Activated T-cell treated with anti-CD3 and anti-CD28 coated beads, Interleukin-2, amount 50 U/mL, for 72 hours (primary cell): ENCODE measurements at places on chromosomes 4 and X. TPM values are rescaled to one million over a fixed set of nuclear protein-coding genes. Genes with fewer than 3 reads are reported as not detected.
A peak's percentile ranks its signal among the peaks of the same experiment; 100 is the strongest.

GRCh38 chr4:83114576-83114975 lies at the start of gene PLAC8:
TSS of gene PLAC8 (minus strand) at chr4:83114729. CDS start at chr4:83107921, 6,808 bp downstream.
- DNase-seq, result peak; percentile 28

DNA sequence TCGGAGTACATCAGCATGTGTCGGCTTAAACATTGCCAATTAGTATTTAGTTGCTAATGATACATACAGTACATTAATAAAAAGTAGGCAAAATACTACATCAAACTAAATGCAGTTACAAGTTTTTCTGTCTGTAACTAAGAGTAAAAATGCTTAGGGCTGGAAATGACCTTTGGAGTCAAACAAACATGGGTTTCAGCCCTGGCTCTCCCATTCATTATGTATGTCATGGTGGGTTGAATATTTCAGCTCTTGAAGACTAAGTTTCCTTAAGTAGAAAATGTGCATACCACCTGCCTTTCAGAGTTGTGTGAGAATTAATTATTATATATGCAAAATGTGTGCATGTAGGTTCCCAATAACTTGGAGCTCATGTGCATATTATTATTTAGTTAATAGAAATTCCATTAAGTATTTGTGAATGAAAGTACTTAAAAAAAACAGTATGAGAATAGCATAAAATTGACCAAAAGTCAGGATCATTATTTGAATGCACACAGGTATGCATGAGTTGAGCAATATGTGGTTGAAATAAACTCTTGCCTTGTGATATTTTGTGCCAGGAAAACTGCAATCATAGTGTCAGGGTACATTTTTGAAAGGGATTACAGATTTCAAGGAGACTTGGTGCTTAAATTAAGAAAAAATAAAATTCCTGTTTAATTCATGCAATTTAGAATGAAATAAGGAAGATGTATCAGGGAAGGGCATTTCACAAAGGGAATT lies 2048.7 kb downstream of the PCDH7 start:
- DNase-seq, result no peak

DNA sequence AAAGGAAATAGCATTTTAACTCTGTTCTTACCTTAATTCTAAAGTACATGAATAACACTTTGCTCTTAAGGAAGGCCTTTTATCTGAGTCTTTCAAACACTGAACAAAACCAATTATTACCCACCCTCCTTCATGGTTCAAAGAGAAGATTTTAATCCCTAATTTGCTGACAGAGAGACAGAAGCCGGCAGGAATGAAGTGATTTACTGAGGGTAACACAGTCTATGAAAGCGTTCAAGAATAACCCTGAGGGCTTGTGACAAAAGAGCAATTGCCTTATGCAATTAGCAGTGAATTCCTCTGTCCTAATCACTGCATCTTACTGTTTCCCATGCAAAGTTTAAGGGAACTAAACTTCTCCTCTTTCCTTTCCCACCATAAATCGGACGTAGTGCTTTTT lies 144.1 kb downstream of the PACRGL start:
- no peak for DNase-seq

- DNase-seq, result peak; percentile 25
Observed at GRCh38 chr4:6134612-6135220, 65.6 kb downstream of the JAKMIP1 start.

GRCh38 chr4:40056716-40057585 lies at the start of gene N4BP2:
TSS of gene N4BP2 (plus strand) at chr4:40056850. CDS start at chr4:40097341, 40,491 bp downstream.
- DNase-seq, result peak; percentile 82

DNA sequence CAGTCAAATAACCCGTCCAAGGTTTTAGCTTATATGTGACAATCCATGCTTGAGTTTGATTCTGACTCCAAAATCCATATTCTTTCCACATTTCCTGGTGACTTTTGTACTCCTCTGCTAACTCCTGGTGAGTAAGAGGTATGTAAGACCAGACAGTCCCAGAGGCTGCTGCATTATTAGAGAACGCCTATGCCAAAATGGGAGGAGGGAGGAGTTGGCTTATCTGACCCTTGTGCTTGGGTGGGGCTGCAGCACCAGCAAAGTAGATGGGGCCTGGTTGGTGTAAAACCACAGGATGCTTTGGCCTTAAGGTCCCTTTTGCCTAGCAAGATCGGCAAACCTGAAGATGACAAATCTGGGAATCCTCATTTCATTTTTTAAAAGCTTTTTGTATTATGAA lies 9.1 kb upstream of the RNF212 start:
- DNase-seq, result no peak

- no peak for DNase-seq
Observed at GRCh38 chr4:1516881-1517480, 110.7 kb upstream of the NKX1-1 start.

- no peak for DNase-seq
Observed at GRCh38 chr4:5399790-5400421, 308.5 kb downstream of the EVC2 start.

DNA sequence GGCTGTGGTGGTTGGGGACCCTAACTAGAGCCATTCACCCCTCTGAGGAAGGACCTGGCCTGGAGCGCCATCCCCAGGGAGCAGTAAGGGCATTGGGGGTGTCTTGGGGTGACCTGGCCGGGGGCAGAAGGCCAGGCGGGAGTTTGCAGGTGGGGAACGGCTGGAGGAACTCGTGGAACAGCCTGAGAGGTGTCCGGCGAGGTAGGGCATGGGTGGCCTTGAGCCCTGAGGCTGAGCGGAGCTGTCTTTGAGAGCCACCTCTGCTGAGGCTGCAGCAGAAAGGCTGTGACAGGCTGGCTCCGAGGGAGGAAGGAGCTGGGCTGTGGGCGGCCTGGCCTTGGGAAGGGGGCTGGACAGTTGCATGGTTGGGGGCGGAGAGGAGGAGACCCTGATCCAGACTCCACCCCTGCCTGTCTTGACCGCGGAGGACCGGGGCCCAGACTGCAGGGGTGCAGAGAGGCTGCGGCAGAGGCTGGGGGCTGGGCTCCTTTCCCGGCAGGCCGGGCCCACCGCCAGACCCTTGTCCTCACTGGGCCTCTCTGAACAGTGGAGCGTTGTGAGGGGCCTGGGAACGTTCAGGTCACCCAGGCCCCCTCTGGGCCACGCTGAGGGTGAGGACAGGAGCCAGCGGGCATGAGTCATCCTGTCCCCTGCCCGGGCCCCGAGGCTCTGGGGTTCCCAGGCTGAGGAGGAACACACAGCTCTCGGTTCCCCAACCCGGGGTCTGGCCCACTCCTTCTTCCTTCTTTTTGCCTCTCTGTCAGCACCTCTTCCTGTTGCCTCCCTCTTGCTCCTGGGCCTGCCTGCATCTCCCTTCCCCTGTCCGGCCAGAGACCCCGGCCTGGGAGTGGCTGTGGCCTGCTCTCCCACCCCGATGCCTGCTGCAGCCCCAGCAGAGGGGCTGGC lies 8.1 kb downstream of the SH3BP2 start:
- DNase-seq, result peak; percentile 53

GRCh38 chr4:67366311-67366861 lies 178.9 kb downstream of the CENPC start:
- no peak for DNase-seq

GRCh38 chr4:184514121-184514988 lies 40.0 kb upstream of the IRF2 start:
- peak; percentile 81 for DNase-seq

DNA sequence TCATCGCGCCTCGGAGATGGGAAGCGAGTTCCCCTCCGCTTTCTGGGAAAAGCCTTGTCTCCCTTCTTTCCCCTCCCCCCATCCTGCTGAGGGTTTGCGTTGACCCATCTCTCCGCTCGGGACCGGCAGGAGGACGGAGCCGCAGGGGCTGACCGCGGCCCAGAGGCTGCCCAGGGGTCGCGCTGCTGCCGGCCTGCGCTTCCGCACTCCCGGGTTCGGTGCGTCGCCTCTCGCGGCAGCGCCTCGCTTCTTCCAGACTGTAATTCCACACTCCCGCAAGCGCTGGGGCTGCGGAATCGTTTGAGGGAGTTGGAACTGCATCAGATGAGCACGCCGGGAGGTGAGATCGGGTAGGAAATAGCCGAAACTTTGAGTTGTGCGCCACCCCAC lies 88.3 kb downstream of the BCOR start:
- no peak for DNase-seq

DNA sequence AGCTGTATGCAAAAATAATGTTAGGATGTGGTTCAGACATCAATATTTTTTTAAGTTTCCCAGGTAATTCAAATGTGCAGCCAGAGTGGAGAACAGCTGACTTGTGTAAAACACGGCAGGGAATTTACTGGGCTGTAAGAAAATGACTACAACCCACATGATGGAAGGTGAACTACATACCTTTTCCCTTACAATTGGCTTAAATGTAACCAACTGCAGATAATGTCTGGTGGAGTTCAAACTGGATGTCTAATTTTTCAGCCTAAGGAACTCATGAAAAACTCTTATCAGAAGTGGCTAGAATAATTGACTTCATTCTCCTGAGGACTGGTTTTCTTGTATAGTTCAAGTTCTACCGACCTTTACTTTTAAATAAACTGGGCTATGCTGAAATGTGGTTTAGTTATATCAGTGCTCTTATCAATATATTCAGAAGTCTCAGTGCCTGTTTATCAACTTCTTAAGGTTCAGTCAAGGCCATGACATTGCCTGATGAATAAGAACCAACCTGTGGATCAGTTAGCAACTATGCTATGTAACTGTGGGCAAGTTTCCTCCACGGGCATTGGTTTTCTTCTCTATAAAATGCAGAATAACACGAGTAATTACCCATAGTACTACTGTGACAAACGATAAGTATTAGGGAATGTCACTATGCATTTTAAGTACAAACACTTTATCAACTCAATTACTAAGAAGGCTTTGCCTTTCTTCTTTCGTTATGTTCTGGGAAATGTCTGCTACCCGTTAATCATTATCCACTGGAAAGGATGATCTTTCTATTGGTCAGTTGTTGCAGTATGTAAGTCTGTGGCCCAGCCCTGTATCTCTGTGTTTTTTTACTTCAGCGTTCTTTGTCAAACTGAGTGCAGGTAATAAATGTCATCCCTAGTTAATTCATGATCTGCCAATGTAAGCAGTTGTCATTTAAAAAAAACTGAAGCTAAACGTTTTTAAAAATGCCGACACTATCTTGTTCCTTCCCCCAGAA lies 181.6 kb downstream of the PCDH7 start:
- DNase-seq, result no peak

- no peak for DNase-seq
Observed at GRCh38 chr4:5553801-5554200, 154.6 kb downstream of the EVC2 start.

DNA sequence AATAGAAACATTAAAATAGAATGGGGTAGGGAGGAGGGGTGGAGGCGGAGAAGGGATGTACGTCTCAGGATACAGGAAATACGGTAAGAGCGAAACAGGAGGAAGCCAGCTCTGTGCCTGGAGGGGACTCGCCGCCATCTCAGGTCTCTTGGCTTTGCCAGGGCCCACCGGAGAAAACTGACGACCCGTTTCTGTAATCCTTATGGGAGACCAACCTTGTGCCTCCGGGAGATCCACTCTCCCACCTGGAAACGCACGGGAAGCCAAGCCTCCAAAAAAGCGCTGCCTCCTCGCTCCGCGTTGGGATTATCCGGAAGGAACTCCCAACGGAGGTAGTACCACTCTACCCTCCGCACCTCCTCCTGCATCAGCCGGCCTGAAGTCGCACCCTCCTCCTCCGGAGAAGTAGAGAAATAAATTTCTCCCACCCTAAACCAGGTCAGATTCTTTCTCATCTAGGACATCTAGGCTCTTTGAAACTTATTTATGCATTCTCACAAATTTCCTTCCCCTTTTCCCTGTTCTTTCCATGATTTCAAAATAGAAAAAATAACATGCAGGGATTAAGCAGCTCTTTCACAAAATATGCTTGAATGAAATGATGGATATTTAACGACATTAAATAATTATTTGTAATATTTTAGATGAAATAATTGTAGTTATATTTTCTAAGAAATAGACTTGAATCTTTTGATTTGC lies at the start of gene NBDY:
Gene NBDY, plus strand, starts transcription at position 92 of the 699 bp plus-strand sequence. Its CDS starts 111 bp downstream, at position 203.
- peak; percentile 39 for DNase-seq

DNA sequence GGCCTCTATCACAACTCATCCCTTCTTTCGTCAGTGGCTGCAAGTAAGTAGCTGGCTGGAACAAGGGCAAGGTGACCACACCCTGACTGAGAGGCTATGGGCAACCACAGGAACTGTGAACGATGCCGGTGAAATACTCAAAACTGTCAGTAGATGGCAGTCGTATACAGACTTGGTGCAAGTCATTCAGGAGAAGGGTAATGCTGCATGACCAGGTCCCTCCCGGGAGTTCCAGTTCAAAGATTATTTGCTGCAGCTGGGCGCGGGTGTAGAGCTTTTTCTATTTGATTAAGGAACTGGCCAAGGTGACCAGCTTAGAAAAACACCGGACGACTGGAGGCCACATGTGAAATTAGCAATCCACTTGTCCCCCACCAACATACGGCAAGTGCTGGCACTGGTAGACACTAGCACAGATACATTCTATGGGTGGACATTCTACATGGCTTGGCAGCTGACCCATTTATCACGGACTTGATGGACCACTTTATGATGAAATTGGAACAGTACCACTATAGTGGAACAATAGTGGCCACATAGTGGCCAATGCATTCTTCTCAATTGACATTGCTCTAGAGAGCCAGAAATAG lies 726.6 kb downstream of the TRAM1L1 start:
- DNase-seq, result peak; percentile 12

DNA sequence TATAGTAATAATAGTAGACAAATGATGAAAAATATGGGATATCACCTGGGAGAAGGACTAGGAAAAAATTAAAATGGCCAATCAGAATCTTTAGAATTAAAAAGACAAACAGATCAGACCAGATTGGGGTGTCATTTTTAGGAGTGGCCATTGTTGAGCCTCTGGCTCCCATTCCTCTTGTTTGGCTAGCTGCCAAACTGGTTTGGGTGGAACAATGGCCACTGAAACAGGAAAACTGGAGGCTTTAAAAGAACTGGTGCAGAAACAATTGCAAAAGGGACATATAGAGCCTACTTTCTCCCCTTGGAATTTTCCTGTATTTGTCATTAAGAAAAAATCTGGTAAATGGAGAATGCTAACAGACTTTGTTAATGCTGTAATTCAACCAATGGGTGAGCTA lies 294.8 kb upstream of the DKK2 start:
- DNase-seq, result no peak

- peak; percentile 4 for DNase-seq
Observed at GRCh38 chr4:159047478-159048165, 55.3 kb upstream of the RAPGEF2 start.

GRCh38 chr4:83025563-83025962 lies 9.4 kb upstream of the COPS4 start:
- DNase-seq, result no peak

DNA sequence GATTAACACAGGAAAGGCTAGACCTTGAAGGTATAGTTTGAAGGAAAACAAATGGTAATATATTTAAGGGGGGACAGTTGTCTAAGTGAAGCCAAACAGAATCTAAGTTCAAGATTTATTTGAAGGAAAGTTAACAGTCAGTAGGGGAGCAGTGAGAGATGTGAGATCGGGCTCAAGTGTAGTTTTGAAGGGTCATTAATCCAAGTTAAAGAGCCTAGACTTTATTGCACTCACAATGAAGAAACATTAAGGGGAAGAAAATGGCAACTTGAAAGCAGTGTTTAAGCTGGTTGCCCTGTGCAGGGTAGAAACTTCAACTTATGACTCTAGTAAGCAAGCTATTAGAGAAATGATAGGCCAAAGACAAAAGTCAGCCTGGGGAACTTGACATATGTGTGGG lies 1952.2 kb downstream of the PCDH7 start:
- DNase-seq, result no peak

Gene RASSF6
- 0.07 TPM for total RNA-seq

Gene SMIM10L2A
- 0.44 TPM for total RNA-seq

Gene MXRA5
- total RNA-seq, result not detected

Gene MAGEC2
- not detected for total RNA-seq

Gene PAGE3
- total RNA-seq, result not detected

Gene GATA1
- 0.35 TPM for total RNA-seq

Gene SLC39A8
- 56.4 TPM for total RNA-seq

Gene SH3RF1
- 0.63 TPM for total RNA-seq
